Breast epithelium (tissue), 4 donors: ENCODE measurements at places on chromosomes 1 and 21. TPM values are rescaled to one million over a fixed set of nuclear protein-coding genes. Genes with fewer than 3 reads are reported as not detected.
A peak's percentile ranks its signal among the peaks of the same experiment; 100 is the strongest.

The PLCH2 gene
- 12.0 TPM for total RNA-seq

The SLC35F3 gene
- total RNA-seq = 13.0 TPM

The SPRR2B gene
- total RNA-seq = not detected

The OR1C1 gene
- not detected for total RNA-seq

The ERG gene
- 14.0 TPM for total RNA-seq

The TSPEAR gene
- 0.15 TPM for total RNA-seq

The CDC14A gene
- 16.5 TPM for total RNA-seq

DNA sequence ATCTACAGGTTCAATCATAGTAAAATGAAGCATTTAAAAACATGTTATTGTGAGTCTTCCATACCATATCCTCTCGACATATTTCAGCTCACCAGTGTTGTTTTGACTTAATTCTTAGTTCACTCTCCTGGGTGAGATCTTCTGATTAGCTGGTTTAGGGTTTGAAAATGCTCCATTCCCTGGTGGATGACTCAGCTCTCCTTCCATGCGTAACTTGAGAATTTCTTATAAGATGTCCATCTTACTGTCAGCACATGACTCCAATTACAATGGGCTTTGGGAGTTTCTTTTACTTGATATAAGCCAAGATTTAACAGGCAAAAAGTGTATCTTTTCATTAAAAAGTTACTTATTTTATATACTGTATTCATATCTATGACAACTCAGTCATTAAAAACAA lies 476.5 kb downstream of the BRINP3 start:
- no peak for DNase-seq
- H3K27ac ChIP-seq = no peak overlapping the region
- no peak overlapping the region for H3K4me3 ChIP-seq
- no peaks in the 10 kb centered on the region for H3K4me1 ChIP-seq
- no peaks in the 10 kb centered on the region for H3K27me3 ChIP-seq

DNA sequence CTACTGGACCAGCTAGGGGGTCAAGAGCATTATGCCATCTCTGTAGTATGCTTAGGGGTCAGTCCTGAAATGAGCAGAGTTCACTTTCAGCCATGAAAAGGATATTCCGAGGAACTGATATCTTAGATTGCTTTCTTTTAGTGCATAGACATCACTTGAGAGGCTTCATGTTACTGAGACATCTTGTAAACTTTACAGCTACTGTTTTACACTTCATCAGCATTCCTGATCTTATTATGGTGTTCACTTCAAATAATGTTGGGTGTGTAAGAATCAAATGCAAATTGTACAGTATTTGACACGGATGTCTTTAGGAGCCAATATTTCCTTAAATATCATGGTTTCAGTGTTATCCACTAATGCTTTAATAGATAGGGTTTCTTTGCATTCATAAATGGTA lies 22.4 kb upstream of the CLDN14 start:
- no peak overlapping the region for H3K27ac ChIP-seq
- H3K36me3 ChIP-seq = no peaks in the 10 kb centered on the region
- no peak overlapping the region for H3K4me3 ChIP-seq
- DNase-seq = no peak

GRCh38 chr1:87236585-87236984 lies 92.1 kb upstream of the LMO4 start:
- no peak overlapping the region for H3K27ac ChIP-seq
- H3K4me1 ChIP-seq = no peaks in the 10 kb centered on the region
- H3K27me3 ChIP-seq = no peaks in the 10 kb centered on the region
- DNase-seq = no peak

GRCh38 chr1:34924759-34925555 lies 4.5 kb downstream of the DLGAP3 start:
- peaks cover 10% of the 10 kb centered on the region for H3K4me1 ChIP-seq
- H3K4me3 ChIP-seq = no peak overlapping the region
- peak; percentile 68 for DNase-seq
- no peaks in the 10 kb centered on the region for H3K36me3 ChIP-seq

DNA sequence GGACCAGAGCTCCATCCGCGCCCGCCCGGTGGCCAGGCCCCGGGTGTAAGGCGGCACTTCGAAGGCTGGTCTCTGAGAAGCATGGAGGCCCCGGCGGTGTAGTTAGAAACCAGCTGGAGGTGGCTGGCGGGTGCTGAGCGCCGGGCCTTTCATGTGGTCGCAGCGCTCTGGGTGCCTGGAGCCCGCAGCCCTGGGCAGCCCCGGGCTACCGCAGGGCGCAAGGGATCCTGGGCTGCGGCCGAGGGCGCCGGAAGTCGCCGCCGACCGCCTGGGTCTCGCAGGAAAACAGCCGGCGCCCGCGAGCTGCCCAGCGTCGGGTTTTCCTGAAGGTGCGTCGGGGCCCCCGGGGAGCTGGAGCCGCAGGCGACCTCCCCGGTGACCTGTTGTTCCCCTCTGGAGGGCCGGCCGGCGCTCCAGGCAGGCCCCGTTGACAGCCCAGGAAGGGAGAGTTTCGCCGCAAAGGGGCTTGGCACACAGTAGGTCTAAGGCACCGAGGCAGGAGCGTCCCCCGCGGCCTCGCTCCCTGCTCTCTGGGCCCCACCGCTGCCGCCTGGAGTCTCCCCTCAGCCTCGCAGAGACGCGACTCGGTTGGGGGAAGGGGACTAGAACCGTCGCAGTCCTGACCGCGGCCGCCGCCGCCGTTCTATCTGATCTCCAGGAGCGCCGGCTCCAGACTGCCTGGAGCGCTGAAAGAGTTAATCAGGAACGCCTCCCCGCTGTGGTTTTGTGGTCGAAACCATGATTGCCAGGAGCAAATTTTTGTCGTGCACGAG lies 2.7 kb downstream of the GRHL3 start:
- H3K27me3 ChIP-seq = no peaks in the 10 kb centered on the region
- H3K27ac ChIP-seq = peak overlapping the region; percentile 90
- peak overlapping the region; percentile 45 for H3K4me3 ChIP-seq
- peak; percentile 81 for DNase-seq
- peaks cover 10% of the 10 kb centered on the region for H3K4me1 ChIP-seq

GRCh38 chr21:43667191-43667904 lies 8.0 kb downstream of the RRP1B start:
- no peaks in the 10 kb centered on the region for H3K27me3 ChIP-seq
- no peaks in the 10 kb centered on the region for H3K36me3 ChIP-seq
- H3K4me3 ChIP-seq = no peak overlapping the region
- H3K27ac ChIP-seq = no peak overlapping the region
- no peak for DNase-seq

GRCh38 chr1:143699115-143699514 lies 272.7 kb downstream of the FAM72C start:
- H3K36me3 ChIP-seq = no peaks in the 10 kb centered on the region
- H3K4me3 ChIP-seq = peak overlapping the region; percentile 43
- no peaks in the 10 kb centered on the region for H3K4me1 ChIP-seq

- no peaks in the 10 kb centered on the region for H3K27me3 ChIP-seq
- H3K4me3 ChIP-seq = no peak overlapping the region
- DNase-seq = no peak
- H3K4me1 ChIP-seq = no peaks in the 10 kb centered on the region
- H3K27ac ChIP-seq = no peak overlapping the region
Observed at GRCh38 chr1:62058956-62059355, 135.7 kb upstream of the L1TD1 start.

- H3K27ac ChIP-seq = no peak overlapping the region
- no peak overlapping the region for H3K4me3 ChIP-seq
- H3K36me3 ChIP-seq = no peaks in the 10 kb centered on the region
- no peak for DNase-seq
- no peaks in the 10 kb centered on the region for H3K27me3 ChIP-seq
Observed at GRCh38 chr1:245245021-245245667, 90.4 kb downstream of the KIF26B start.

DNA sequence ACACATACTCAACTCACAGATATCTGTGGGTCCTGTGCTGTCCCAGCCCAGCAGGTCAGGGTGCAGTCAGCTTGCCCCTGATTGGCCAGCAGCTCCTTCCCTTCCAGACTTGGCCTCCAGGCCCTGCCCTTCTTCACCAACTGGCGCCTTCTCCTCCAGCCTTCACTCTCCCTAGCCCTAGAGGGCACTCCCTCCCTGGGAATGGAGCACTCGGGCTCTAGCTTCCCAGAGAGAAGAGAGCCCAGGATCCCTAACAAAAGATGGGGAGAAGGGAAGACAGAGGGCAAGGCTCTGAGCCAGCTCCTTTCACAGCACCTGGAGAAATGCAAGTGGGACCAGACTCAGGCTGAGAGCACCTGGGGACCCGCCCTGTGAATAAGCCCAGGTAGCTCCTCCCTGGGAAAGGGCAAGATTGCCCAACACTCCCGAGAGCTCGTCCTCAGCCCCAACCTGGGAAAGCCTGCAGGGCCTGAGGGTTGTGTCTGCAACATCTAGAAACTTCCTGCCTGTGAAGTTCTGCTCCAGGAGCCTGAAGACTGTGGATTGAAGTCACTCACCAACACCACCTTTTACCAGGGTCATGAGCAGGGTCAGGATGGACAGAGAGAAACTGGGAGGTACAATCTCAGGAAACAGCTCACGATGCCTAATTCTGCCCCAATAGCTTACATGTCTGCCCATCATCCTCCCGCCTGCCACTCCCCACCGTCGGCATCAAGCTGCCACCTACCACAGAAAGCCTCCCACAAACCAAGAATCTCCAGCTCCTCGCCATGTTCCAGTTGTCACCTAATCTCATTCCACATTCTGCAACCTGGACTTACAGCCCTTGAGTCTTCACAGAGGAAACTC lies at the start of gene PGLYRP4:
Gene PGLYRP4 (minus strand): TSS at position 331 of the 852 bp plus-strand sequence. CDS start 909 bp downstream, outside the sequence.
- DNase-seq = no peak
- H3K36me3 ChIP-seq = no peaks in the 10 kb centered on the region
- no peak within 1 kb of the TSS for H3K4me3 ChIP-seq
- H3K27me3 ChIP-seq = peaks cover 14% of the 10 kb centered on the region
- no peak within 1 kb of the TSS for H3K27ac ChIP-seq
- H3K4me1 ChIP-seq = no peaks in the 10 kb centered on the region

- H3K4me3 ChIP-seq = no peak overlapping the region
- DNase-seq = peak; percentile 72
- no peaks in the 10 kb centered on the region for H3K36me3 ChIP-seq
- H3K27ac ChIP-seq = peak overlapping the region; percentile 98
- peaks cover 18% of the 10 kb centered on the region for H3K4me1 ChIP-seq
Observed at GRCh38 chr1:225877580-225877979, 4.6 kb downstream of the TMEM63A start.

DNA sequence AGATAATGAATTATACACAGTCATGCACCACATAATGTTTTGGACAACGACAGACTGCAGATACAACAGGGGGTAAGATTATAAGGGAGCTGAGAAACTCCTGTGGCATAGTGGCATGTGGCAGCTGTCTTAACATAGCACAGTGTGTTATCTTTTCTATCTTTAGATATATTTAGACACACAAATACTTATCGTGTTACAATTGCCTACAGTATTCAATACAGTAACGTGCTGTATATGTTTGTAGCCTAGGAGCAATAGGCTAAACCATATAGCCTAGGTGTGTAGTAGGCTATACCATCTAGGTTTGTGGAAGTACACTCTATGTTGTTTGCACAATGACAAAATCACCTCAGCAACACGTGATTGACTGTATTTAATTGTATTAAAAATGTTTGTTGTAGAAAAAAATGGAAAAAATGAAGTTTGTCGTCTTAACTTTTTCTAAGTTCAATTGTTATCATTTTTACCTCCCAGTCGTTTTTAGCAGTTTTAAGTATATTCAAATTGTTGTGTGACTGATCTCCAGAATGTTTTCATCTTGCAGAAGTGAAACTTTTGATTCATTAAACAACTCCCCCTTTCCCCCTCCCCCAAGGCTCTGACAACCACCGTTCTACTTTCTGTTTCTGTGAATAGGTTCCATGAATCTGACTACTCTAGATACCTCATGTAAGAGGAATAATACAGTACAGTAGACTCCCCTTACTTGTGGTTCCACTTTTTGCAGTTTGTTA lies 351.0 kb upstream of the B3GALT2 start:
- H3K27ac ChIP-seq = no peak overlapping the region
- no peak overlapping the region for H3K4me3 ChIP-seq
- H3K27me3 ChIP-seq = no peaks in the 10 kb centered on the region

- no peaks in the 10 kb centered on the region for H3K4me1 ChIP-seq
- no peaks in the 10 kb centered on the region for H3K27me3 ChIP-seq
- no peak overlapping the region for H3K27ac ChIP-seq
- H3K36me3 ChIP-seq = no peaks in the 10 kb centered on the region
- no peak for DNase-seq
Observed at GRCh38 chr1:185652348-185652747, 81.8 kb upstream of the HMCN1 start.

DNA sequence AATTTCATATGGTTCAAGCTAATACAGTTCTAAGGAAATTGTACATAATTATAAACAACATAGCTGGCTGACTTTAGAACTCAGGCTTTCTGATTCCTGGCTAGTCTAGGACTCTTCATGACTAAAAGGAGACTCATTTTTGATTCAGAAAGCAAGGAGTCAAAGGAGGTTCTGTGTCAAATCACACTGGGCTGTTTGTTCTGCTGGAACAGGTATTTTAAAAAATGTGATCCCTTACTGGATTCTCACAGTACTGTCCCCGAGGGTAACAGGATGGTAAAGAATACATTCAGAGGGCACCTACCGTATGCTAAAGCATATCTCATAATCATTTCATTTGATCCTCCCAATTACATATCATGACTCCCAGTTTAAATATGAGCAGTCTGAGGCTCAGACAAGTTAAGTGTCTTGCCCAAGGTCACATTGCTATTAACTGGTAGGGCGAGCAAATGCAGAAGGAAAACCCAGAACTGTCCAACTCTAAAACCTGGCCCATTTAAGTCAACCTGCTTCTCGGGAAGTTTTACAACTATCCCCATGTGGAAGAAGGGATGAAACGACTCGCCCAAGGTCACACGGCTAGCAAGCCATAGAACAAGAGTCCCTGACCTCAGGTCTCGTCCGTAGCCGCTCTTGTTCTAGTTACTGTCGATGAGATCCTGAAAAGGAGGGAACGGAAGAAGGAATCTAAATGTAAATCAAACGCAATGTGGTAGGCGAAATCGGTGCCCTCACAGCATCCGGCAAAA lies 675 bp downstream of the MYSM1 start:
- peaks cover 10% of the 10 kb centered on the region for H3K4me1 ChIP-seq
- no peak for DNase-seq
- H3K4me3 ChIP-seq = peak overlapping the region; percentile 97
- no peaks in the 10 kb centered on the region for H3K36me3 ChIP-seq

DNA sequence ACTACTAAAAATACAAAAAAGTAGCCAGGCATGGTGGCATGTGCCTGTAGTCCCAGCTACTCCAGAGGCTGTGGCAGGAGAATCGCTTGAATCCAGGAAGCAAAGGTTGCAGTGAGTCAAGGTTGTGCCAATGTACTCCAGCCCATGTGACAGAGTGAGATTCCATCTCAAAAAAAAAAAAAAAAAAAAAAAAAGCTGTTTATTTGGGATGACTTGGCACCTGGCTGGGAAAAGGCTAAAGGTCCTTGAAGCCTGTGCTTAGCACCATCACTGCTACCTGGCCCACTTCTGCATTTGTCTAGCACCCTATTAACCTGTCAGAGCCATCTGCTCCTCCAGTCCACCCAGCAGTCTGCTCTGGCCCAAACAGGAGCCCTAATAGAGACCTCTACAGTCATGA lies 25.0 kb downstream of the PRDX6 start:
- no peaks in the 10 kb centered on the region for H3K27me3 ChIP-seq
- H3K4me1 ChIP-seq = no peaks in the 10 kb centered on the region

DNA sequence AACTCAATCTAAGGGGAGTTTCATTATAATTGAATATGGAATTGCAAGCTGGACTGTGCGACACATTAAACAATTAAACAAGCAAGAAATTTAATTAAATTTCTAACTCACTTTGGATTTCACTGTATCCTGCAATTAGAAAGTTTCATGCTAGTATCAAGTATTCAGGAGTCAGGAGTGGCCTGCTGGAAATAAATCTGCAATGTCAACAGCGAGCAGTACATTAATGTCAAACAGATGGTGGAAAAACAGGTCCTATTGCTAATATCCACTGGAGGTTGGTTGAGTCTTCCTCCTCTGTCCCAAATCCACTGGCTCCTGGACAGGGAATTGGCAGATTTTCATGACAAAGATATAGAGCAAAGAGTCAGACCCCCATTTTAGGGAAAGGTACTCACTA lies 237.1 kb downstream of the VAV3 start:
- H3K27me3 ChIP-seq = no peaks in the 10 kb centered on the region
- no peaks in the 10 kb centered on the region for H3K4me1 ChIP-seq
- no peak overlapping the region for H3K4me3 ChIP-seq
- no peak for DNase-seq
- H3K36me3 ChIP-seq = no peaks in the 10 kb centered on the region
